Putamen (tissue), 1 donor: ENCODE measurements at places on chromosomes 6 and 20.

GRCh38 chr6:141394125-141394536, 738.6 kb upstream of the GJE1 start:
- DNase-seq: no peak

GRCh38 chr20:39766333-39766732, 804.2 kb downstream of the DHX35 start:
- DNase-seq: no peak

- DNase-seq: no peak
Observed at GRCh38 chr6:144588697-144589325, 303.7 kb downstream of the UTRN start.

- no peak for DNase-seq
Observed at GRCh38 chr20:63150391-63150898, 65.5 kb downstream of the YTHDF1 start.

GRCh38 chr6:221531-222349, 70.5 kb upstream of the DUSP22 start:
- DNase-seq: no peak

- DNase-seq: no peak
Observed at GRCh38 chr20:29873946-29874345, 1383.5 kb upstream of the DEFB115 start.

DNA sequence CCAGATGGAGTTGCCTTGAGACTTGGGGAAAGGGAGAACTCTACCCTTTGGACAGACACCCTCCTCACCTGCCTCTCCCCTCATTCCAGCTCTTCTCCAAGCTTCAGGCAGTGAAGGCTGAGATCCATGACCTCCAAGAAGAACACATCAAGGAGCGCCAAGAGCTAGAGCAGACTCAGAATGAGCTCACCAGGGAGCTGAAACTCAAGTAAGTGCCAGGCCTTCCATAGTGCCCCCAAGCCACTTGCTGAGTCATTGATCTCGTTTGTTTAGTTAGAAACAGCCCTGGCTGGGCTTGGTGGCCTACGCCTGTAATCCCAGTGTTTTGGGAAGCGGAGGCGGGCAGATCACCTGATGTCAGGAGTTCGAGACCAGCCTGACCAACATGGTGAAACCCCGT, 39.2 kb downstream of the KIF3B start:
- no peak for DNase-seq

- no peak for DNase-seq
Observed at GRCh38 chr6:141752677-141753076, 380.0 kb upstream of the GJE1 start.

GRCh38 chr6:77415706-77416105, 47.6 kb downstream of the HTR1B start:
- no peak for DNase-seq

DNA sequence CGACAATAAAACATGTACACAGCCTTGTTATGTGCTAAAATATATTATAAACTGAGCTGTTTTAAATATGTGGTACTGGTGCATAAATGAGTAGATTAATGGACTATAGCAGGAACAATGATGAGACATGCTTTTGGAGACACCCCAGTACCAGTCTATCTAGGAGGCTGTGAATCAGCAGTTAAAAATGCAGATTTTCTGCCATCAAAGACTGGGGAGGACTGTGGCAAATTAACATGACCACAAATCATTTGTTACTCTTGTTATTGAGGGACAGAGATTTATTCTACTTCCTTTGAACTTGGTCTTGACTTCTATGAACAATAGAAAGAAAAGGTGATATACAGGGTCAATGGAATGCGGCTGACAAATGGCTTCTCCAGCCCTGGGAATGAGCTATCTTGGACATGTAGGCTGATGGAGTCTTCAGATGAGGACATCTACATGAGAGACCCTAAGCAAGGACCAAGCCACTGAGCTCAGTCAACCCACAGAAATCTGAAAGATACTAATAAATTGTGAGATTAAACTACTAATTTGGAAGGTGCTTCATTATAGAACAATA, 551.7 kb upstream of the GJE1 start:
- DNase-seq: no peak

GRCh38 chr6:156875062-156875461, 97.9 kb downstream of the ARID1B start:
- no peak for DNase-seq

GRCh38 chr6:33420491-33421343, 852 bp downstream of the SYNGAP1 start:
- no peak for DNase-seq

DNA sequence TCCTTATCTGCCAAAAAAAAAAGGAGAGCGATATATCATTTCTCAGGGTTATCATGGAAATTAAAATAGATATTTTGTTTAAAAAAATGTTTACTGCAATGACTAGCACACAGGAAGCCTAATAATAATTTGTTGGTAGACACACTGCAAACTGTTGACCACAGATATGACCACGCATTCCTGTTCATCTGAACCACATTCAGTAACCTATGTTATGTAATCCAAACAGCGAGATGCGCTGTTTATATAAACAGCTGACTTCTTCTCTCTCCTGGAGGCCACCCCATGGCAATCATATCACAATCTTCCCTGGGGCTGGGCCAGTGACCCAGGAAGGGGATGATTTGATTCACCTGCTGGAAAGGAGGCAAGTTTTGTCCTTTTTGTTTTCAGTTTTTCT, 129.3 kb upstream of the UST start:
- DNase-seq: no peak

GRCh38 chr20:14069796-14070195, 74.5 kb downstream of the MACROD2 start:
- DNase-seq: no peak

GRCh38 chr6:26223650-26224546, 136.7 kb downstream of the HFE start:
- DNase-seq: peak; percentile 71

DNA sequence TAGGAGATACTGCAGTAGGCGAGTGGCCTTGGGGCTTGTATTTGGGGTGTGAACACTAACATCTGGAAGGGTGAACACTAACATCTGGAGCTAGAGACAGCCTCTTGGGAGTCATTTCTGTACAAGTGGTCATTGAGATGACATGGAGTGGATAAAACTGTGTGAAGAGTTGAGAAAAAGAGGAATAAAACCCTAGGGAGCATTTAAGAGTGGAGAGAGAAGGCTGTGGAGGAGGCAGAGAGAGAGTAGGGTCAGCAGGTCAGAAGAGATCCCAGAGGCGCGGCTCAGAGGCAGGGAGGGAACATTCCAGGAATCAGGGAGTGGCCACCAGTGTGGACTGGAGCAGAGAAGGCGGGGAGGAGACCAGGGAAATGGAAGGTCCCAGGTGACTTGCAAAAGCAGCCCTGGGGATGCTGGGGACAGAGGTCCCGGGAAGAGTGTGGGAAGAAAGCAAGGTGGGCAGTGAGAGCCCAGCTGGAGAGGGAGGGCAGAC, 202.0 kb upstream of the RNF24 start:
- DNase-seq: no peak

DNA sequence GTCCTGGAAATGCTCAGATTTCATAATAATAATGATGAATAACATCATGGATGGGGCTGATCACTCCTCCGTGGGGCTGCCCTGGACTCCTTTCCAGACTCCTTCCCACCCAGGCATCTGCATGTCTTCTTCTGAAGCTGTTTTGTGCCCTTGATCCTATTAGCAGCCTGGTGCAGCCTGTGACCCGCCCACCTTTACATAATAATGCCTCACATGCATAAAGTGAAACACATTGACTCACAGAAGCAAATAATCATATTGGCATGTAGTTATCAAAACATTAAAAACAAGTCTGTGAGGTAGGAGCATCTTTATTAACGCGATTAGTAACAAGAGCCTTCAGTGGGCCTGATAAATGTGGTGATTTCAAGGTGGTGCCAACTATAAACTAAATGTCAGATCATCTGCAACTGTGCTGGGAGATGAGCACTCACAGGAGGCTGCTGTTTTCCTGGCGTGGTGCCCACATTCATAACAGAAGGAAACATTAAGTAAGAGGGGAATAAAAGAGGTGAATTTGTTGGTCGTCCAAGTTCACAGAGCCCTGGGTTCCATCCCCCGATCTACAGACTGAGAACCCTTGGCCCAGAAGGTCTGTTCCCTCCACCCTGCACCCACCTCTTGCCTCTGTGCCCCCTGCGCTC, 344.7 kb downstream of the CDH4 start:
- DNase-seq: no peak

DNA sequence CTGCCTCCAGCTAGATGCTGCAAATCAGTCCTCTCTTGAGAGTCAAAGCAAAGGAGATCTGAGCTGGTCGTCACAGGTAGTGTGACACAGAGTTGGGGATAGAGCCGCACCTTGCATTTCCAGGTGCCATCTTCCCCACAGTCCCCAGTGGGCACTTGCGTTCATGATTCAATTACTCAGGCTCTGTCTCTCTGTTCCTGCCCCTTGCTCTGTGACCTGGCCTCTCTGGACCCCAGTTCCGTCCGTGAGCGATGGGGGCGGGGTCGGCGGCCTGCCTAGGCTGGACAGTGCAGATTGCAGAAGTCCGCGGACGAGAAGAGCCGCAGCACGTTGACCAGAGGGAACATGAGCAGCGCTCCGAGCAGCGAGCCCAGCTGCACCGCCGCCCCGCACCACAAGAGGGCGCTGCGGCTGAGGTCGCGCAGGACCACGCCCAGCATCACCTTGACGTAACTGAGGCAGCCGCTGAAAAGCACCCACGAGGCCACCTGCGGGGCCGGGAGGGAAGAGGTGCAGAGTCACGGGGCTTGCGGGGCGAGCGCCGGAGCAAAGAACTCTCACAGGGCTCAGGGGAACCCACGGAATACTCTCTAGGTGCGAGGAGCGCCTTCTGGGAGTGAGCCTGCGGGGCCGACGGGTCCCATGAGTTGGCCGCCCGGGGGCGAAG, 7.4 kb downstream of the SLC52A3 start:
- no peak for DNase-seq

GRCh38 chr6:5729813-5730517, 276.8 kb downstream of the NRN1 start:
- no peak for DNase-seq

- DNase-seq: peak; percentile 19
Observed at GRCh38 chr6:98946879-98947410, 801 bp downstream of the FBXL4 start.

DNA sequence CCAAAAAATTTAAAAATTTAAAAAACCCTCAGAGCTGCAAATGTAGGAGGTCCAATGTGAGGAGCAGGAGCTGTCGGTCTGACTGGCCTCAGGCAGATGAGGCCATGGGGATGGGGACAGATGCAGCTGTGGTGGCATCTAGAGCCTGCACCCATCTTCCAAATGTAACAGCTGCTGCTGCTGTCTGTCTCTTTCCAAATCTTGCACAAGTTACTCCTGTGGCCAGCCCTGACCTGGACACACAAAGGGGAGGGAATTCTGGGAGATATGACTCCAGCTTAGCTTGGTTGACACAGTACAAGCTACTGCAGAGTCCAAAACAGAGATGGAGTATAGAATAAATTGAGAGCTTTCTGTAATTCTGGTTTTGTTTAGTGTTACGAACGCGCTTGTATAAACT, 115.2 kb downstream of the PRND start:
- no peak for DNase-seq

GRCh38 chr20:50577175-50578018, 67.2 kb downstream of the PTPN1 start:
- no peak for DNase-seq

GRCh38 chr6:17987697-17988421, 424 bp upstream of the KIF13A start:
- peak; percentile 79 for DNase-seq

DNA sequence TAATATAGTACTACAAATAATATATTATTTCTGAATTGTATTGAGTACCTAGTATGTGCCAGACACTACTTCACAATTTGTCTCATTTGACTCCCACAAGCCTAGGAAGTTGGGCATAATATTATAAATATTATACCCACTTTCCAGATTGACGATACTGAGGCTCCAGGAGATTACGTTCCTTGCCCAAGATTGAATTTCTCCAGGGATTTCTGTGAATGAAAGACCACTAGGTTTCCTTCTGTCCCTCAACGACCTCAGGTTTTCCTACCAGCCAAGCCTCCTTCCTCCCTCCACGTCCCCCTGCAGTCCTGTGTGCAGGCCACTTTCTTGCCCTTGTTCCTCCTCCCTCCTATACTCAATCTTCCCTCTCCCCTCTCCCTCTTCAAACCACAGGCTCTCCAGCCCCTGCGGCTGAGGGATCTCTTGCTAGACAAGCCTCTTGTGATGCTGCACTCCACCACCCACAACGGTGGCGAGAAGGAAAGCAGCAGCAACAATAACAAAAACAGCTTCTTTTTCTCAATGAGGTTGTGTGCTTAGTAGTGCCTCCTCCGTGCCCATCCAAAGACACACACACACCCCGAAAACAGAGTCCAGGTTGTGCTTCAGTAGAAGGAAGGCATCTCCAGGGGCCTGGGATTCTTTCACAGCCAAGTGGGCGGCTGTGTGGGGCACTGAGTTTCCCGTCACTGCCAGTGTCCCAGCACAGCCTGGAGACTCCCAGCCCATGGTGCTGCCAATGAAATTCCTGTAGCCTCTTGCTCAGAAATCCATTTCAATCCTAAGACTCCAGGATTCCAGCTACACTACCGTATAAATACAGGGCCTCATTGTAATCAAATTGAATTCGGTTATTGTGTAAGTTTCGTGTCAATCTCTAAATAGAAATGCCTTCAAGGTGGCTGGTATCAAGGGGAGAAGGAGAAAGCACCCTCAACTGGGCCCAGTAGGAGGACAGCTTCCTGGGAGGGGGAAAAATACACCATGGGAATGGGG, 94.4 kb downstream of the NCR2 start:
- DNase-seq: no peak

DNA sequence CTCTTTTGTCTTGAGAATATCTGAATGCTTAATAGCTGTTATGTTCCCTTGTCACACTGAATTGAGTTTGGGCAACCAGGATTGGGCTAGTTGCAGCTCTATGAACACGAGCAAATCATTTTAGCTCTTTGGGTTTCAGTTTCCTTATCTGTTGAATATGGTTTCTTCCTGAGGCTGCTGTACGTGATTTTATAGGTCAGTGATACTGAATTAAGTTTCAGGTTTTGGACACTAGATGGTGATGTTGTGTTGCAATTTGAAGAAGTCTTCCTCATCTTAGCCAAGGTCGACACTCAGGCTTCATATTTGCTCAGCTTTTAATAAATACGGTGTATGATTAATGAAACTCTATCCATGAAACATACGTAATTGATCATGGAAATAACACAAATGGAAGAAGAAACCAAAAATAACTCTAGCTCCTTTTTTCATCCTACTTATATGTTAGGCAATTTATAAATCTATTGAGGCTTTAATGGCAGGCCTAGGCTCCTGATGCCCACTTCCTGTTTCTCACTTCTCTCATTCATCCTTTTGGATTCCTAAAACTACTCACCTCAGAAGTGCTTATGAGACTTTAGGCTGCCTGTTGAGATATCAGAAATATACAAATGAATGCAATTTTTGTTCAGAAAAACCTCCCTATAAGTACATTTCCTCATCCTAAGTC, 354.1 kb upstream of the MAP3K7 start:
- peak; percentile 36 for DNase-seq

DNA sequence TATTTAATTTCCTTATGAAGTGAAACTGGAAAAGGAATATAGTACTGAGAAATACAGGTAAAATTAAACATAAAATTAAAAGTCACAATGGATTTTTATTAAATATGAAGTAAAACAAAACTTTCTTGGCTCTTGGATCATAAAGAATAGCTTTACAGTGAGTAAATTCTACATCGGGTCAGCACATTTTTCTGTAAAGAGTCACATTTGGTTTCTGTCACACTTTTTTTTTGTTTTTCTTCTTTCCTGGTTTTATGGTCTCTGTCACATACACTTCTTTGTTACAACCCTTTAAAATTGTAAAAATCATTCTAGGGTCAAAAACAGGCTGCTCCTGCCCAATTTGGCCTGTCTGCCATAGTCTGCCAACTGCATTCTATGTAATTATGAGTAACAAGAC, 254.4 kb upstream of the POU3F2 start:
- DNase-seq: no peak
